Osteocyte (in vitro differentiated cells): ENCODE measurements at places on chromosomes 3 and 15.

- peaks cover 36% of the 10 kb centered on the region for H3K4me1 ChIP-seq
- H3K27ac ChIP-seq, result peak overlapping the region; percentile 24
- no peak overlapping the region for H3K4me3 ChIP-seq
- H3K36me3 ChIP-seq, result peaks cover 3% of the 10 kb centered on the region
These were observed 151.4 kb downstream of the RAP2B start for GRCh38 chr3:153313302-153313965.

- H3K27me3 ChIP-seq, result no peaks in the 10 kb centered on the region
- no peak overlapping the region for H3K27ac ChIP-seq
- H3K4me3 ChIP-seq, result no peak overlapping the region
- no peak for DNase-seq
- no peaks in the 10 kb centered on the region for H3K4me1 ChIP-seq
- H3K36me3 ChIP-seq, result no peaks in the 10 kb centered on the region
These were observed 511.1 kb upstream of the UBE2E2 start for GRCh38 chr3:22691856-22692628.

GRCh38 chr3:195796795-195797194, 14.9 kb downstream of the MUC4 start:
- DNase-seq, result no peak
- H3K27ac ChIP-seq, result no peak overlapping the region
- H3K4me3 ChIP-seq, result no peak overlapping the region
- H3K36me3 ChIP-seq, result no peaks in the 10 kb centered on the region
- peaks cover 45% of the 10 kb centered on the region for H3K27me3 ChIP-seq

DNA sequence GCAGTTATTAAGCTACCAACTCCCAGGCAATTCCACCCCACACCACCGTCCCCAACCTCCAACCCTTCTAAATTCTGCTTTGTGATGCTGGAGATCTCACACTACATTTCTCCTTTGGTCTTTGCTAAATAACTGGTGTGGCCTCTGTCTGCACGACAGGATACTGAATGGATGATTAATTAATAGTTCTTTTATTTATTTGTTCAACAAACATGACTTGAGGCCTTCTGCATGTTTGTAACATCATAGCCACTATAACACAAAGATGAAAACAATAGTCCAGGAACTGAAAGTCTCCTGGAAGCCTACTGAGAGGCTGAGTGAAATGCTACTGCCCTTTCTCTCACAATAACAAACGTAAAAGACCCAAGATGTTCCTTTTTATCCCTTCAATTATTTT, 609.5 kb upstream of the UBE2E2 start:
- H3K36me3 ChIP-seq, result no peaks in the 10 kb centered on the region
- H3K4me3 ChIP-seq, result no peak overlapping the region
- no peak overlapping the region for H3K27ac ChIP-seq
- no peak for DNase-seq
- H3K4me1 ChIP-seq, result no peaks in the 10 kb centered on the region
- H3K27me3 ChIP-seq, result peaks cover 14% of the 10 kb centered on the region

- no peak overlapping the region for H3K27ac ChIP-seq
- H3K4me3 ChIP-seq, result no peak overlapping the region
- peaks cover 2% of the 10 kb centered on the region for H3K4me1 ChIP-seq
- H3K27me3 ChIP-seq, result no peaks in the 10 kb centered on the region
- H3K36me3 ChIP-seq, result peaks cover 24% of the 10 kb centered on the region
These were observed 68.5 kb upstream of the SLC2A2 start for GRCh38 chr3:171095063-171095462.

DNA sequence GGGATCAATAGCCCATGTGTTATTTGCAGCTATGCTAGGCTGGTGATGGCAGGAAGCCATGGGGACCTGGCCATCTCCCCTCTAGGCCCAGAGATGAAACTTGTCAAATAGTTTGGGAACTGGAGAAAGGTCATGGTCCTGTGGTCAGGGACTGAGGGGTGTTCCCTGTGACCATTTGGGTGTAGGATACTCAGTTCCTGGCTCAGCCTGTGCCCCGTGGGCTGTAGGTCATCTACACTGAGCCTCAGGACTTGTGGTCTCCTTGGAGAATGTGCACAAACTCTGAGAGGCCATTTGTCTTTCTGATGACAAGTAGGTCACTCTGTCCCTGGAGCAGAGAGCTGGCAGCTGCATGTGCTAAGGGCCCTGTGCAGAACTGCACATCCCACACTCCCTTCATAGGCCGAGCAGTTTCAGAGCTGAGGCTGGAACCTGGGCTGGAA, 17.5 kb downstream of the GASK1A start:
- no peaks in the 10 kb centered on the region for H3K4me1 ChIP-seq
- DNase-seq, result no peak

DNA sequence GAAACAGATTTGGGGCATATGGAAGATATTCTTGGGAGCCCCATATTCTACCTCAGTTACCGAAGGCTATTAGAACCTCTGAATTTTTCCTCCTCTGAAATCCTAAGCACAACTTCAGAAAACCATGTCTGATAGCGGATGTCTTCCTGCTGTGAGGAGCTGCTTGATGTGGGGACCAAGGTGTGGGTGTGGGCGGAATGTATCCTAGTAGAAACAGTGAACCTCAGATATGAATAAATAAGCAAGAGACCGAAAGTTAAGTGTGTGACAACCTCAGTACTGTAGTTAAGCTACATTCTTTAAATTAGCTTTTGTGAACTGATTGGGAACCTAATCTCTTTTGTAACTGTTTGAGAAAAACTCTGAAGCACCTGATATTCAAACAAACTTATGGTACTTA, 46.9 kb downstream of the SENP2 start:
- peaks cover 19% of the 10 kb centered on the region for H3K4me1 ChIP-seq
- H3K36me3 ChIP-seq, result peaks cover 4% of the 10 kb centered on the region
- H3K4me3 ChIP-seq, result no peak overlapping the region
- H3K27me3 ChIP-seq, result no peaks in the 10 kb centered on the region
- H3K27ac ChIP-seq, result no peak overlapping the region

DNA sequence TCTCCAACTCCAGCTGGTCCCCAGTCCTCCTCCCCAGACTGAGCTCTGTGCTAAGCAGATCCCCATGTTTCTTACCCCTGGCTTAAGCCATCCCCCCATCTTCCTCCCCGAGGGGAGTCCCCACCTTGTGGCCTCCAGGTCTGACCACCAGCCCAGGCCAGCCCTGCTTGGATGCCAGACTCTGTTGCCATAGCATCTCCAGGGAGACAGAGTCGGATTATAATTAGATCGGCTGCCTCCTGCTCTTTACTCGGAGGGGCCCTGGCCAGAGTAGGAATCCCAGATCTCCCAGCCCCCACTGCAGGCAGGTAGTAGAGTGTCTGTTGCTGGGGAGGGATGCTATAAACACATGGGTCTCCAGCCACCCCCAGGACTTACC, 2.4 kb downstream of the KLHDC8B start:
- H3K4me1 ChIP-seq, result peaks cover 31% of the 10 kb centered on the region
- no peaks in the 10 kb centered on the region for H3K27me3 ChIP-seq
- peak overlapping the region; percentile 12 for H3K4me3 ChIP-seq
- DNase-seq, result no peak

- H3K27ac ChIP-seq, result no peak overlapping the region
- H3K36me3 ChIP-seq, result peaks cover under 1% of the 10 kb centered on the region
- no peak for DNase-seq
- peaks cover 8% of the 10 kb centered on the region for H3K4me1 ChIP-seq
- no peak overlapping the region for H3K4me3 ChIP-seq
These were observed 495.9 kb upstream of the NAALADL2 start for GRCh38 chr3:174363256-174363655.

GRCh38 chr3:8668216-8668615, 23.6 kb upstream of the SSUH2 start:
- H3K4me3 ChIP-seq, result no peak overlapping the region
- H3K27ac ChIP-seq, result no peak overlapping the region
- peaks cover 3% of the 10 kb centered on the region for H3K36me3 ChIP-seq
- no peaks in the 10 kb centered on the region for H3K27me3 ChIP-seq
- H3K4me1 ChIP-seq, result peaks cover 8% of the 10 kb centered on the region

DNA sequence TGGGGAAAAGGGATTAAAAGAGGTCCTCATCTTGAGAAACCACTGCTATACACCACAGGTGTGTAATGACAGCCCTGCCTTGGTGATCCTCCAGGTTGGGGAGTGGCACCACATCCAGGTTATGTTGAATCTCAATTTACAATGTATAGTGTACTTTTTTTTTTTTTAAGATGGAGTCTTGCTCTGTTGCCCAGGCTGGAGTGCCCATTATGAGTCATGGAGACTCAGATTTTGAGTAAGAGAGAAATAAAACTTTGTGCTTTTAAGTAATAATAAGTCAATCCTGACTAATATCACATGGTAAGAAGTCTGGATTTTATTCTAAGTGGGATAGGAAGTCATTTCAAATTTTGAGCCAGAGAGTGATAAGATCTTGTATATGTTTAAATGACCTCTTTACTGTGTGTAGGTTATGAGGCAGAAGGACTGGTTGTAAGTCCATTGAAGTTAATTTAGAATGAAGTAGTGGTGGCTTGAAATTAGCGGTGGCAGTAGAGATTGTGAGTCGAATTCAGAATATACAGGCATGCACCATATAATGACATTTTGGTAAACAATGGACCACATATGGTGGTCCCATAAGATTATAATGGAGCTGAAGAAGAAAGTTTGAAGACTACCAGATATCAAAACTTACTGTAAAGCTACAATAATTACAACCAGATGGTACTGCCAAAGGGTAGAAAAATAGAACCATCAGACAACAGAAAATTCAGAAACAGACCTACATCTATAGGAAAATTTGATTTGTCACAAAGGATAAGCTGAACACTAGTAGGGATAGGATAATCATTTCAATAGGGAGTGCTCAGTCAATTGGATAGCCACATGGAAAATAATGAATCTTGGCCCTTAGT, 20.7 kb downstream of the POPDC2 start:
- H3K27me3 ChIP-seq, result no peaks in the 10 kb centered on the region
- no peak overlapping the region for H3K27ac ChIP-seq
- H3K36me3 ChIP-seq, result no peaks in the 10 kb centered on the region
- no peak for DNase-seq
- peaks cover 14% of the 10 kb centered on the region for H3K4me1 ChIP-seq
- H3K4me3 ChIP-seq, result no peak overlapping the region

DNA sequence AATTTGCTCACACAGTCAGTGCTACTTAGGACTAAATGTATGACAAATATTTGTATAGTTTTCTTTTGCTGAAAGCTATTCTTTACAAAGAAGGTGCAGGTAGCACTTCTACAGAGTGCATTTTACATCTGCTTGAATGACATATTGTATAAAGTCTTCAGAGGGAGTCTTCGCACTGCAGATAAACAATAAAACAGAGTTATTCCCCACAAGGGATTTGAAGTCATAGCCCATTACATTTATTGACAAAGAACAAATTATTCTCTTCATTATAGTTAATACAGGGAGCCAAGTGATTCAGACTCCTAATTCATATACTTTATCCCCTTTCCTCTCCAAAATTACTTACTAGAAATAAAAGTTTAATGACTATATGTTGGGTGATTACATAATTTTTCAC, 529.7 kb downstream of the EDEM1 start:
- H3K36me3 ChIP-seq, result no peaks in the 10 kb centered on the region
- DNase-seq, result no peak
- no peaks in the 10 kb centered on the region for H3K27me3 ChIP-seq
- no peak overlapping the region for H3K27ac ChIP-seq
- no peaks in the 10 kb centered on the region for H3K4me1 ChIP-seq

DNA sequence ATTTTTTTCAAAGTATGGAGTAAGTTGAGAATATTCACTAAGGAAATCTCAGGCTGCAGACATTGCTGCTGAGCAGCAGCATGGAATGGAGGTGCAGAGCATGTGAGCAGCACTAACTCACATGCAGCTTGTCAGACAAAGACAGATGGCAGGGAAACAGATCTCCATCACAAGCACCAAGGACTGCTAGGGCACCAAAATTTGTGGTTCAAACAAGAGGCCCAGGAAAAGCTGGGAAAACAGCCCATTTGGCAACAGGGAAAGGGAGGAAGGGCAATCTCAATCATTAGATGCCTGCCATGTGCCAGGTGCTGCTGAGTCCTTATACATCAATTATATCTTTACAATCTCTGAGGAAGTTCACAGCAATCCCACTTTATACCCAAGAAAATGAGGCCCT, 47.2 kb upstream of the EIF1B start:
- H3K27ac ChIP-seq, result no peak overlapping the region
- H3K36me3 ChIP-seq, result no peaks in the 10 kb centered on the region
- no peak for DNase-seq
- H3K4me3 ChIP-seq, result no peak overlapping the region
- H3K27me3 ChIP-seq, result peaks cover 6% of the 10 kb centered on the region

- no peaks in the 10 kb centered on the region for H3K4me1 ChIP-seq
- DNase-seq, result no peak
- no peak overlapping the region for H3K27ac ChIP-seq
- no peaks in the 10 kb centered on the region for H3K27me3 ChIP-seq
- H3K4me3 ChIP-seq, result no peak overlapping the region
These were observed 29.7 kb downstream of the CYP11A1 start for GRCh38 chr15:74337607-74338211.

DNA sequence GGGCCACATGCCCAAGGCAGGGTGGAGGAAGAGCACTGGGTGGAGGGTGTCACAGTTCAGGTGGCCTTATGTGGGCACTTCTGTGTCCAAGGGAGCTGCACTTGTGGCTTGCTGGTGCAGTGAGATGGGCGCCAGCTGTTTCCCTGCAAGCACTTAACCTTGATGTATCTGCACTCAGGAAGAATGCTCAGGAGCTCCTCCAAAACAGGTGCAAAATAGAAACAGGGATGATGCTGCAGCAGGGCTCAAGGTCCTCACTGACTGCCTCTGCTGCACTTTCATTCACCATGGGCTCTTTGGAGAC, 151.3 kb downstream of the CADPS start:
- H3K4me3 ChIP-seq, result no peak overlapping the region
- DNase-seq, result no peak
- no peaks in the 10 kb centered on the region for H3K4me1 ChIP-seq

- H3K27ac ChIP-seq, result no peak overlapping the region
- H3K4me1 ChIP-seq, result peaks cover 21% of the 10 kb centered on the region
- H3K4me3 ChIP-seq, result no peak overlapping the region
- no peak for DNase-seq
- H3K27me3 ChIP-seq, result no peaks in the 10 kb centered on the region
These were observed 420.4 kb downstream of the ROBO2 start for GRCh38 chr3:77460326-77460725.

GRCh38 chr15:58864602-58865424, 68.7 kb downstream of the SLTM start:
- DNase-seq, result no peak
- peaks cover 2% of the 10 kb centered on the region for H3K36me3 ChIP-seq
- H3K27ac ChIP-seq, result no peak overlapping the region
- H3K27me3 ChIP-seq, result no peaks in the 10 kb centered on the region

DNA sequence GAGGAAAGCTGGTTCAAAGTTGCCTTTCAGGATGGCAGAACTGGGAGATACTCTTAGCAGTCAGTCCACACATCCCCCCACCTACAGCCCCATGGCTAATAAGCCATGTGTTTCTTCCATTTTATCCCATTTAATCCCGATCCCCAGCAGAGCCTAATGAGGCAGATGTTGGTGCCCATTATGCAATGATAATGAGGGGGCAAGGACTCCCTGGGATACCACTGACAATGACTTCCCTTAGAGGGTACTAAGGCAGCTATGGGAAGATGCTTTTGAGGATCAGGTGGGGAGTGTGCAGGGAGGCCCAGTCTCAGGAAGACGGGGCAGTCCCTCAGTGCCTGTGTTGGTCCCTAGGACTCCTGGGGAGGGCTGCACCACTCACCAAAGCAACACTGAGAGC, 43.8 kb upstream of the TBC1D21 start:
- H3K4me3 ChIP-seq, result no peak overlapping the region
- no peaks in the 10 kb centered on the region for H3K4me1 ChIP-seq
- H3K27me3 ChIP-seq, result peaks cover 59% of the 10 kb centered on the region
- DNase-seq, result no peak
- no peak overlapping the region for H3K27ac ChIP-seq
